ENCODE measurements at places on chromosomes 7 and 10. TPM values are rescaled to one million over a fixed set of nuclear protein-coding genes. Genes with fewer than 3 reads are reported as not detected.

DNA sequence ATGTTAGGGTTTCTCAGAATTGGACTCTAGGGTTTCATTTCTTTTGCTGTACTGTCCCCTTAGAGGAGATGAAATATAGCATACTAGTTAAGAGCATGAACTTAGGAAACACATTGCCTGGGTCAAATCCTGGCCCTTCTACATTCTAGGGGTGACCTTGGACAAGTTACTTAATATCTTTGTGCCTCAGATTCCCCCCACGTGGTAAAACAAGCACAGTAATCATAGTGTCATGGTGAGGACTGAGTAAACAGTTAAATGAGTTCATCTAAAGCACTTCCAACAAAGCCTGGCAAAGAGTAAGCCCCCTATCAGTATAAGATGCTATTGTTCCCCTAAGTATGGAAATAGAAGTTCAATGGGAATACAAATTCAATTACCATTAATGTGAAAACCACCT lies 5.1 kb downstream of the DPY19L1 start:
- no peak for DNase-seq

Gene LRRC4
- 19.3 TPM for total RNA-seq

Gene SKAP2
- 61.4 TPM for total RNA-seq

- DNase-seq, result no peak
Measured at GRCh38 chr10:80344276-80344675, 12.3 kb downstream of the DYDC1 start.

DNA sequence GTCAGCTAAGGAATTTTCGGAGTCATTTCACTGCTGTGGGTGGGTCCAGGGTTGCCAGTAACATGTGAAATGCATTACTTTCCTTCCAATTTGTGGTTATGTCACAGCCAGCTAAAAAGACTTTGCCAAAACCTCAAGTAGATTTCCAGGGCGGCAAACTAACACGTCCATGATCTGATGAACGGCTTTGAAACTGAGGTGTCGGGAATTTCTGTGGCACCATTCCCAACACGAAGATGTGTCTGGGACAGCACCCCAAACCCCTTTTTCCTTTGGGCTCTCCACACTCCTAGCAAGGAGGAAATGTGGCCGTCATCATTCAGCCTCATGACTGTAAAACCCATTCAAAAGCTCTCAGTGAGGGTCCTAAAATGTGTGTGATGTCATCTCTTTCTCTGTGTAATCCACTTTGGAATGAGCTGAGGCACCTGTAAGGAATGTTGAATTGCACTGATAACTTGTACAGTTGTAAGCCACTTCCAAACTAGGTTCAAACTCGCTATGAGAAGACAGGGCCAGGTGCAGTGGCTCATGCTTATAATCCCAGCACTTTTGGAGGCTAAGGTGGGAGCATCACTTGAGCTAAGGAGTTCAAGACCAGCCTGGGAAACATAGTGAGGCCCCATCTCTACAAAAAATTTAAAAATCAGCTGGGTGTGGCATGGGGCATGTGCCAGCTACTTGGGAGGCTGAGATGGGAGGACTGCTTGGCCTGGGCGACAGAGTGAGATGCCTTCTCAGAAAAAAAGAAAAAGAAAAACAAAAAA lies 146.1 kb upstream of the FRMD4A start:
- no peak for DNase-seq

DNA sequence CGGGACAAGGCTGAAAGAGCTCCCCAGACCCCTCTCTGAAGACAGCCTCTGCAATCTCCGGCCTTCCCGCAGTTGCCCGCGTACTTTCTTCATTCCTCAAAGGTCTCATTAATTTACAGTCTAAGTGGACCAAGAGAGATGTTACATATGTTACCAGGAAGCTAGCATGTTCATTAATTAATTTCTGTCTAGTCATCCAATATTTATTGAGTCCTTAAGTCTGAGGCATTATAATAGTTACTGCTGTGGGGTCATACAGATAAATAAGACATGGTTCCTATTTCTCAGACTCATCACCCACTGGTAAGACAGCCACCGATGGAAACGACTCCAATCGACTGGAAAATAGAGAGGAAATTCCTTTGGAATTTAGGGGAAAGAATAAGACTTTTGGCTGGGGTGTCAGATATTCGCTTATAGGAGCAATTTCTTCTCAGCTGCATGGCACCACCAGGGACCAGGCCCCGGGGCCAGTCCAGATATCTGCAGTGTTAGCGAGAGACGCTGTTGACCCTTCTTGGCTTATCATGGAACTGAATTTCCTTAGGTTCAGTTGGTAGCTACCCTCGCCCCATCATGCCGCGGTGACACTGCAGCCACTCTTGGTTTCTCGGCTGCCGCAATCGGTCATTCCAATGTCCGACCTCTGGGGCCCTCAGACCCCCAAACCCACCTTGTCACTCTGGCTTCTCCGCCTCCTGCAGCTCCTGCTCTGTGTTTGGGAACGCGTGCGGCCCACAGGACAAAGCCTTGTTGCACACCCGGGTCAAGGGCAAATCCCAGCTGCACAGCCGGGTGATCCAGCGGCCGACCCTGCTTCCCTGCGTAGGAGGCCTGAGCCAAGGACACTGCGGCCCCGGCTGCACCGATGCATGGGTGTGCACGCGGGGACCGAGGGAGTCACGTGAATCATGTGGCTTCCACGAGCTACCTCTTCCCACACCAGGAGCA lies 383.2 kb downstream of the DNAJB6 start:
- DNase-seq, result no peak

Measured in adrenal gland (tissue), 19 donors.